ENCODE measurements at places on chromosomes 5 and 9. TPM values are rescaled to one million over a fixed set of nuclear protein-coding genes. Genes with fewer than 3 reads are reported as not detected.

Gene LEAP2
- total RNA-seq, result 3.6 TPM

Gene SMIM32
- 20.2 TPM for total RNA-seq

Gene ADGRD2
- not detected for total RNA-seq

DNA sequence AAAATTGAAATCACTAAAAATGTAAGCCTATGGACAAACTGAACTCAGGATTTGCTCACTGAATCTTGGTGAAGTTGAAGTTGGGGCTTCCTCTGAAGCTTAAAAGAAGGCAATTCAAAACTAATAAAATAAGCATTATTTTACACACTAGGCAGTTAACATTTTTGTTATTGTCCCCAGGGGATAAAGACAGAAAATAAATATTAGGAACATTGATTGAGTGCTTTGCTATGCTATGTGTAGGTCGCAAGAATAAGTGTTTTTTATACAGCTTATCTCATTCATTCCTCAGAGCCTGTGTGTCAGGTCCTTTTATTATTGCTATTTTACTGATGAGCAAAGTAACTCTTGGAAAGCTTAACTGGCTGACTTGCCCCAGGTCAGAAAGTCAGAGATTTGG is 82.2 kb downstream of the ZNF608 start:
- DNase-seq, result no peak

DNA sequence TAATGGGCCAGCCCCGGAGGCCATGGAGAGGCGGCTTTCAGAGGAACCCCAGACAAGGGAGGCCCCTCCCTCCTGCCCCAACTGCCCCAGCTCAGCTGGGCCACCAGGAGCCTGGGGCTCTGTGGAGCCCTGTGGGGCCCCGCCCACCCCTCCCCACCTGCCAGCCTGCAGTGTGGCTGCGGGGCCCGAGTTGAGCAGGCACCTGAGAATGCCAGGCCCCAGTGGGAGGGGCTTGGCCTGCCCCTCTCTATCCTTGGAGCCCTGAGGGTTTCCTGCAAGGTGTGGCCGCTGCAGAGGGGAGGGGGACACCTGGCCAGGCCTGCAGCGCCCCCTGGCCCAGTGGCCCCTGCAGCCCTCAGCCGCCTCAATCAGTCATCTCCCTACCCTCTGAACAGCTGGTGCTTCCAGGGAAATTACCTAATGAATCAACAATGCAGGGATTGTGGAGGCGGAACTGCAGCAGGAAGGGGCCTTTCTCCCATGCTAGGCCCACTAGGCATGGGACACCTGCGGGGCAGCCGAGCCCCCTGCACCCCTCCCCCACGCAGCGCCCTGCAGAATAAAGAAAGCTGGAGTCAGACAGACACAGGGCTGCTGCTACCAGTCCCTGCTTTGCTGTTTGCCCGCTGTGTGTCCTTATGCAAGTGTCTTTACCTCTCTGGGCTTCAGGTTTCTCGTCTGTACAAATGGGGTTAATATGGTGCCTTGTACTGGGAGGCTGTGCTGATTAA is 48.0 kb downstream of the LMX1B start:
- DNase-seq, result no peak

GRCh38 chr5:169296419-169297143 is 4.4 kb downstream of the SLIT3 start:
- DNase-seq, result peak; percentile 35

Gene SV2C
- total RNA-seq, result 0.35 TPM

Gene MSX2
- total RNA-seq, result 0.17 TPM

Gene LTC4S
- total RNA-seq, result 5.4 TPM

DNA sequence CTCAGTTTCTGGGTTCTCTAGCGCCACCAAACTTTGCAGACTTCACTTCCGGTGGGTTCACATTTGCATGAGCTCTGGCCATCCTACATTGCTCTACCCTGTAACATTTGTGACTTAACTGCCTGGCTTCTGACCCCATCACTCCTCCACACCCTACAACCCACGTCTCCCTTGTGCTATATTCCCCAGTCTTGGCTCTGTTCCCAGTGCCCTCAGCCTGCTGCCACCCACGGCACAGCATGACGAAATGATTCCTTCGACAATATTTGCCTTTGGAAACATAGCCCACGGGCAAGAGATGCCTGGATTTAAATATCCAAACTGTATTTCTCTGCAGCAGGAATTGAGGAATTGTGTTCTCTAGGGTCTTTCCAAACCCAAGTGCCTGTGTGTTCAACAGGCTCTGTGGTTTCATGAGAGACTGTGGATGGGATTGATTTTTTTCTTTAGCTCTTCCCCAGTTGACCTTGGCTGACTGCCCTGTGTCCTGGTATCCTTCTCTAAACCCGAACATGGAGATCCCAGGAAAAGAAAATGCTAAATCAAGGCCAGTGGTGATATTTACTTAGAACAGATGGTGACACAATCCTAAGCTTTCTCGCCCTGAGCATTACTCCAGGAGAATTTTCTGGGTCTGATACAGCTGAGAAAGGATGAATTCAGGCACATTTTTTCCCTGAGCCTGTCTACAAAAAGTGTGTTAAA is 44.4 kb upstream of the GRIA1 start:
- DNase-seq, result no peak

DNA sequence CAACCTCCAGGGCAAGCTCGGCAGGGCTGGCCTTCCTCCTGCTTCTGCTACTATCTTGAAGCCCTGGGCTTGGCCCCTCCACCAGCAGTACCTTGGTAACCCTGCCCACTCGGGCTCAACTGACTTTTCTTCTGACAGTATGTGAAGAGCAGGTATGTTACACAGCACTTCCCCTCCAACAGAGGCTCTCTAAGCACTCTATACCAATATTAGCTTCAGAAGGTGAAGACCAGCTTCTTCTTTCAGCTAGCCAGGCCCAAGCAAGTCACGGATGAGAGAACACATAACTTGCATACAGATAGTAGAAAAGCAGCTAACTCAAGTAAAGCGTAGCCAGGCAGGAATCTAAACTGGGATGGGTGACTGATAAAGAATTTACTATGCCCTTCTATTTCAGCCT is 64.3 kb downstream of the FEM1C start:
- DNase-seq, result no peak

Gene SLC26A2
- total RNA-seq, result 770 TPM

- no peak for DNase-seq
Observed at GRCh38 chr5:73692166-73692640, 66.2 kb downstream of the ARHGEF28 start.

Gene SHOC1
- total RNA-seq, result 0.37 TPM

DNA sequence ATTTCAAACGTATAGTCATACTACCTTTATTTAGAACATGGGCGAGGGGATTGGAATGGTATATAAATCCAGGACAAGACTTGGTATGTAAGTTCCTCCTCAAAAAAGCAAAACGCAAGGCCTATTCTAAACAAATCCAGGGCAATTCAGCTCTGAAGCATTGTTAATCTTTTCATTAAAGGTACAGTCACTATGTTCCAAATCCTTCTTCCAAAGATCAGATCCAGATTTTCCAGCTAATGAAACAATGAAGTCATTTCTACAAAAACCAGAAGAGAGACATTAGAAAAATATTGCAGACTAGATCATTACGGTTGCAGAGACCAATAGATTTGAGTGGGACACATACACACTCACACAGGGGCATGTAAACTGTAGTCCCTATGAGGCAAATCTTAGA is 116.1 kb upstream of the BNC2 start:
- DNase-seq, result no peak

DNA sequence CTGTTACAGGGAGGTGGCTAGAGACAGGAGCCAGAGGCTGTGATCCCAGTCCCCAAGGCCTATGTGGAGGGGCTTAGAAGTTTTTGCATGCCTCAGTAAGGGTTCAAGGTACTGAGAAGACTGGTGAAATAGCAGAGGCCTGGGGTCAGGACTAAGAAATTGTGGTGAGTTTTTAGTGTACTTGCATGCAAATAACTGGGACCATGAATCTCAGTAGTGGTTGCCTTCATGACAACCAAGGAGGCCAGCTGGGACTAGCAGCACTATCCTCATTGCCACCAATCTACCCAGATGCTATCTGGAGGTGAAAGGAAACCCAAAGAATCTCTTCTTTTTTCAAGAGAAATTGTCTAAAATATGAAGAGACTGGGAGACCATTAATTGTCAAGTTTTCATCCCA is 395.1 kb downstream of the CETN3 start:
- DNase-seq, result no peak

GRCh38 chr5:110258460-110259216 is 467.8 kb downstream of the TMEM232 start:
- no peak for DNase-seq

GRCh38 chr5:97839341-97840086 is 656.5 kb upstream of the RIOK2 start:
- DNase-seq, result no peak

DNA sequence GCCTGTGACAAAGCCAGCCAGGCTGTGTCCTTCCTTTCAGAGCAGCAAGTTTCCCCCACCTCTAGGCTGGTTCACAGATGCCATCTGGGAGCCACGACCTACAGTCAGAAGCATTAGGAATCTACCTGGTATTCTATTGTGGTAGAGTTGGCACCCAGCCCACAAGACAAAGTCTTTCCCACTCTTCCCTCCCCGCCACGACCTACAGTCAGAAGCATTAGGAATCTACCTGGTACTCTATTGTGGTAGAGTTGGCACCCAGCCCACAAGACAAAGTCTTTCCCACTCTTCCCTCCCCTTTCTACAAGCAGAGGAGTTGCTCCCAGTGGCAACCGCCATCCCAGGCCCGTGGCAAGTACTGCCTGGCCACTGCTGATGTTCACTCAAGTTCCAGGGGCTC is 157.8 kb upstream of the TNC start:
- no peak for DNase-seq

- DNase-seq, result no peak
Observed at GRCh38 chr5:61482980-61483379, 150.9 kb downstream of the ZSWIM6 start.

Gene RMRP
- total RNA-seq, result 26,785 TPM

GRCh38 chr9:88874391-88874790 is 116.9 kb upstream of the S1PR3 start:
- DNase-seq, result no peak

Gene ZNF483
- total RNA-seq, result 2.8 TPM

- DNase-seq, result no peak
Observed at GRCh38 chr9:76603931-76604570, 145.1 kb downstream of the GCNT1 start.

DNA sequence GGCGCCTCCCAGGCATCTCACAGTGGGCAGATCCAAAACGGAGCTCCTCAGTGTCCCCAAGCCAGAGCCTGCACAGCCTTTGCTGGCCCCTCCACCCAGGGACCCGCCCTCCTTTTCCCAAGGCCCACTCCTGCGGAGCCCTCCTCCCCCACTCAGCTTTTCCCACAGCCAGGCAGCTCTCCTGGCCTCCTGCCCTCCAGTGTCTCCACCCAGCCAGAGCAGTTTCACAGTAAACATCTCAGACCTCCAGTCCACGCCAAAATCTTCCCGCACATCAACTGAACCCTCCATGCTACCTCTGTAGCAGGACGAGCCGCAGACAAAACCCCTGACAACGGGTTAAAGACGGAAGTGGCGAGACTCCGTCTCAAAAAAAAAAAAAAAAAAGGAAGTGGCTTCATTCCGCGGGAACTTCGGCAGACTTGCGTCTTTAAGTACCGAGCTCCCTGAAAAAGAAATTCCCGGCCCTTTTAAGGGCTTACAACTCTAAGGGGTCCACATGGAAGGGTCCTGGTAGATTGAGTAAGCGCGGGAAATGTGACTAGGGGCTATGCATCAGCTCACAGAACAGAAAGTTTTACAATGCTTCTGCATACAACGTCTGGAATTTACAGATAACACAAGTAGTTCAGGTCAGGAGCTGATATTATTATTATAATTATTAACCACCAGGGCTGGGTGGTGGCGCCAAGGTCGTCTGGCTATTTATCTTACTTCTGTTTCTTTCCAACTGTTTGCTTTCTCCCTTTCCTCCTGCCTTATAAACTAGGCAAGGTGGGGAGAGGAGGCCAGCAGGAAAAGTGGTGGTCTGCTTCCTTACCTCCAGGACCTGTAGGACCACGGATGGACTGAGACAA is 11.4 kb upstream of the GRIN1 start:
- DNase-seq, result peak; percentile 36

Gene FRMD3
- total RNA-seq, result 21.3 TPM

GRCh38 chr5:169404223-169404622 is 103.3 kb upstream of the SLIT3 start:
- DNase-seq, result no peak

DNA sequence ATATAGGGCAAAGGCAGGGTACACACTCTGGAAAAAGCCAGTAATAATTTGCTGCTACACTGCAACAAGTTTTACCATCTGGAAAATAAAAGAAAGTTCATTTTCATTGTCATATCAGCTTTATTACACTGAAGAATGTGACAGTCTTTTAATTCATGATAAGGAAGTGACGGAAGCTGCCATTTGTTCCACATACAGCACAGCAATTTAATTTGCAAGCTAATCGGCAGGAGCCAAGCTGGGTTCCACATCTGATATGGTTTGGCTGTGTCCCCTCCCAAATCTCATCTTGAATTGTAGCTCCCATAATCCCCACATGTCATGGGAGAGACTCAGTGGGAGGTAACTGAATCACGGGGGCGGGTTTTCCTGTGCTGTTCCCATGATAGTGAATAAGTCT is 16.5 kb downstream of the PRELID2 start:
- no peak for DNase-seq

Gene HRH2
- total RNA-seq, result 0.30 TPM

GRCh38 chr5:35046774-35047173 is 975 bp downstream of the AGXT2 start:
- DNase-seq, result no peak

DNA sequence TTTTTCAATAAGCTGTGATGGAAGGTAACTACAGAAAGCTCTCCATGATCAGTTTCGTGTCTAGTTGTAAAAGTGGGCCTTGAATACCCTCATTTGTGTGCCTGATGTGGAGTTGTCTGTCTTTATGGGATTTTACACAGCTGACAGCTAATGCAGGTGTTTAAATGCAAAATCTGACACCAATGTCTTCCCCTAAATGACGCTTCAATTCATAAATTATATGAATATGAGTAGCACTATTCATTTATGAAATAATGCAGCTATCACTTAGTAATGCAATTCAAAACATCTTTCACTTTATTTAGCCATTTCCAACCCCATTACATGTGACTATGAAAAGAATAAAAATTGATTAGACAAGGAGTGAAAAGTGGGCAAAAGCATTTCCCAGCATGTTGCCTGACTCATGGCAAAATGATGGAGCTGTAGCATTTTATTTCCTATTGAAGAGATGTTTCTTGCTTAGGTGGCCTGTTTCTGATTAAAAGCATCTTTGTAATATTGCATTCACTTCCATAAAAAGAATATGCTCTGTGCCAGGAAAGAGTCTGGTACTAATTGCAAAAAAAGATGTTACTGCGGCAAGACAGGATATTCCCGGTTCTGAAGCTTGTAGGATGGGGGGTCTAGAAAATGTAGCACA is 116.7 kb upstream of the HAPLN1 start:
- DNase-seq, result no peak

Gene MELK
- total RNA-seq, result 11.9 TPM
